ENCODE measurements at places on chromosomes 7 and 10.

DNA sequence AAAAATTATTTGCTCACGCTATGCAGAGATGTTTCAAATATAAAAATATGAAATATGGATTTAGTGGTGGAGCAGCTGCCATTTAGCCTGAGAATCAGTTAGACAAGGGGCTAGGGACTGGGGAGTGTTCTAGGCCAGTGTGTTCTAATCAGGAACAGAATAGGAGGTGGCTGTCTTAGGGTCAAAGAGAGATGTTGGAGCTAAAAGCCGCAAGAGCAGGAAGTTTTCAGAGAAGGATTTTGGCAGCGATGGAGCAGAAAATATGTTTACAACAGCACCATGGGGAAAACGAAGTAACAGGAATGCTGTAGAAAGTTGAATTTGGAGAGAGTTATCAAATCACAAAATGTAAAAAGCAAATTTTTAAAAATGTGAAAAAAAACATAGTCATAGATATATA lies 314.0 kb upstream of the SEMA3A start:
- DNase-seq, result no peak

GRCh38 chr10:89829887-89830269 lies 128.5 kb downstream of the KIF20B start:
- DNase-seq, result no peak

- DNase-seq, result peak; percentile 41
Measured at GRCh38 chr7:38863601-38864291, 45.2 kb downstream of the VPS41 start.

- peak; percentile 96 for DNase-seq
Measured at GRCh38 chr7:30284298-30285066, at the start of gene ZNRF2. TSS of gene ZNRF2 (plus strand) at chr7:30284597. CDS start at chr7:30285358, 761 bp downstream.

GRCh38 chr7:94655848-94656657 lies at the start of gene SGCE:
TSS of gene SGCE (minus strand) at chr7:94656133. CDS start at chr7:94656098, 35 bp downstream.
- peak; percentile 70 for DNase-seq

DNA sequence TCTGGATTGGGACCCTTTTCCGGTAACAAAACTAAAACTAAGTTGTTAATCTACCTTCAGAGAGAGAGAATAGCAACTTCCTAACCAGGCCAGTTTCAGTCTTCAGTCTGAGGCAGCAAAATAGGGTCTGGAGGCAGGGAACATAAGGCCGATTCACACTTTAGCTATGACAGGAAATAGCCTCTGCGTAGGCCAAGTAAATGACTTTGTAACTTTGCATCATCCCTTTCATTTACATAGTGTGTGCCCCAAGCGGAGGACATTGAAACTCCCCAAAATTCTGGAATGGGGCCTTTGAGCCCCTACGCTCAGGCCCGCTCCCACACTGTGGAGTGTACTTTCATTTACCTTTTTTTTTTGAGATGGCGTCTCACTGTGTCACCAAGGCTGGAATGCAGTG lies 1.7 kb upstream of the UPP1 start:
- DNase-seq, result no peak

DNA sequence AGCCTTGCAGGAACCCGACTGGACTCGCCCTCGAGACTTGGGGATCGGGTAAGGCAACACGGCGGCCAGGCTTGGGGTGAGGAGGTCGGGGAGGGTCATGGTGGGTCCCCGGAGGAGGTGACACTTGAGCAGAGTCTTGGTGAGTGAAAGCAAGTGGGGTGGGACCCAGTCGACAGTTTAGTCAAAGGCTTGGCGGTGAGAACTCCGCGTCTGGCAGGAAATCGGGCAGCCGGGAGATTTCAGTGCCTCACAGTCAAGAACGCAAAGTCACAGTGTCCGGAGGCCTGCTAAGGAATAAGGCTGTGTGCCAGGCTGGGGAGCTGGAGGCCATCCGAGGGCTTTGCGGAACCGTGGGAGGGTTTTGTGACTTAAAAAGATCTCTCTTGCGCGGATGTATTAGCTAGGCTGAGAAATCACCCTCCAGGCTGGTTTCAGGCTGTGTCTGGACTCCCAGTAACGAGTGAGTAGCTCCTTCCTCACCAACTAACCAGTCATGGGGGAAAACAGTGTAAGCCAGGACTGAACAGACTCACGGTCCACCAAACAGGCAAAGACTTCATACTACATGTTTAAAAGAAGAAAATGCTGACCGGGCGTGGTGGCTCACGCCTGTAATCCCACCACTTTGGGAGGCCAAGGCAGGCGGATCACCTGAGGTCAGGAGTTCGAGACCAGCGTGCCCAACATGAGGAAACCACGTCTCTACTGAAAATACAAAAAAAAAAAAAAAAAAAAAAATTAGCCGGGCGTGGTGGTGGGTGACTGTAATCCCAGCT lies 613 bp downstream of the AP5Z1 start:
- DNase-seq, result no peak

DNA sequence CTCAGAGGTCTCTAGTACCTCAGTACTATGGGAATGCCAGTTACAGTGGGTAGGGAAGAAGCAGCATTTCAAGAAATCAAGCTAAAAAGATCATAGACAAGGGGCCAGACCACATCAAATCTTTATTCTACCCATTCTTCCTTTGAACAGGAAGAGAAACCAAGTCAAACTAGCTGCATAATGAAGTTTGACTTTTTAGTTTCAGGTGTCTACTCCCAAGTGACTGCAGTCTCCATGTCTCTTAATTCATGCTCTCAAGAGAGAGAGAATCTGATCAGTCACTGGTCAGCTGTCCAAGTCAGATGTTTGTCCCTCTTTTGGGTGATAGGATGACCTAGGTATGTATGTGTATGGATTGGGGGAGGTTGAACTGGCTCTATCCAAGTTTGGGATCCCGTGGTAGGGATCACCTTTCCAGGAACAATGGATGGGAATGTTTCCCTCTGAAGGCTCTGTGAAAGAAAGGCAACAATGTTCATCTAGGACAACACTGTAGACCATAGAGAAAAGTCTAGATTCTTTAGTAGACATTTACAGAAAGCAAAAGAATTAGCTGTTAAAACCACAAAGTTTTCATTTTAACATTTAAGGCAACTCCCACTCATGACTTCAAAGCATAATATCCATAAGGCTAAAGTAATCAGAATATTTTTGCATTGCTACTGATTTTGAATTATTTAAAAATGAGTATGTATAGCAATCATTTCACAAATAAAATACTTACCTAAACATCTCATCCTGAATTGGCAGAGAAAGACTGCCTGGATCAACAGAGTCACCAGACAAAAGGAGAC lies 30.1 kb upstream of the PRTFDC1 start:
- DNase-seq, result no peak

GRCh38 chr10:44312401-44312800 lies 72.5 kb downstream of the CXCL12 start:
- DNase-seq, result no peak

DNA sequence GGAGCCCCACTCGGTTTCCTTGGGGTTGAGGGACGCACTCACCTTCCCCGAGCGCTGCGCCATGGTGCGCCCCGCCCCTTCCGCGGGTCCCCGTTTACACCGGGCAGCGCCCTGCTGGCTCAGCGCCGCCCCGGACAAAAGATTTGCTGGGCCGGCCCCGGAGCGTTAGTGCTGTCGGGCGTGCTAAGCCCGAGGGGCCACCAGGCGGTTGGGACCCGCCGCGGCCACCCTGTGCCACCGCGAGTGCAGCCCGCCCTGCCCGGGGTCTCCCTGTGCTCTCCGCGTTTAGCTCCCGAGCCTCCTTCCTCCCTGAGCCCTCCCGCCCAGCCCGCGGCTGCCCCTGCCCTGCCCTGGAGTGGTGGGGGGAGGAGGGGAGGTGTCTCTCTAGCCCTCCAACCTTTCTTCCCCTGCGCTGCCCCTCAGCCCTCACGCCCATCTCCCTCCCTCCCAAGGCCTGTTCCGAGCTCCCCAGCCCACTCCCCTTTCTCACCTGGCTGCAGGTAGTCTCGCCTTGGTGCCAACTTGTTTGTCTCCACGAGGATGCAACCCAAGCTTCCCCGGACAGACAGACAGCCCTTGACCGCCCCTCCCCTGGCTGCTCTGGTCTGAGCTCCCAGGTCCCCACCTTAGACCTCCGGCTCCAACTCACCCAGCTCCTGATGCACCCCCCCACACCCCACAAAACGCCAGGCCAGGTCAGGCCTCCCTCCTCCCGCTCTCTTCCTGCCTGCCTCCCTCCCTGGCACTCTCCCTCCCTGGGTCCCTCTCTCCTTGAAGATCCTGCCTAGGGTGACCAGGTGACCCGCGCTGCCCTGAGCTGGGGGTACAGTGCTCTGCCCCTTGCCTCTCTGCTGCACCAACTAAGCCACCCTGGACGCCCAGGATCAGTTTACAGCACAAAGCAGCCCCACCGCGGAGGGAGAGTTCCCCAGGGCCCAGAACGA lies at the start of gene CRYGN:
Gene CRYGN (minus strand): TSS at position 287 of the 944 bp plus-strand sequence. CDS start 224 bp downstream, at position 63.
- no peak for DNase-seq

GRCh38 chr7:130695840-130696239 lies 9.5 kb upstream of the TSGA13 start:
- DNase-seq, result peak; percentile 17

DNA sequence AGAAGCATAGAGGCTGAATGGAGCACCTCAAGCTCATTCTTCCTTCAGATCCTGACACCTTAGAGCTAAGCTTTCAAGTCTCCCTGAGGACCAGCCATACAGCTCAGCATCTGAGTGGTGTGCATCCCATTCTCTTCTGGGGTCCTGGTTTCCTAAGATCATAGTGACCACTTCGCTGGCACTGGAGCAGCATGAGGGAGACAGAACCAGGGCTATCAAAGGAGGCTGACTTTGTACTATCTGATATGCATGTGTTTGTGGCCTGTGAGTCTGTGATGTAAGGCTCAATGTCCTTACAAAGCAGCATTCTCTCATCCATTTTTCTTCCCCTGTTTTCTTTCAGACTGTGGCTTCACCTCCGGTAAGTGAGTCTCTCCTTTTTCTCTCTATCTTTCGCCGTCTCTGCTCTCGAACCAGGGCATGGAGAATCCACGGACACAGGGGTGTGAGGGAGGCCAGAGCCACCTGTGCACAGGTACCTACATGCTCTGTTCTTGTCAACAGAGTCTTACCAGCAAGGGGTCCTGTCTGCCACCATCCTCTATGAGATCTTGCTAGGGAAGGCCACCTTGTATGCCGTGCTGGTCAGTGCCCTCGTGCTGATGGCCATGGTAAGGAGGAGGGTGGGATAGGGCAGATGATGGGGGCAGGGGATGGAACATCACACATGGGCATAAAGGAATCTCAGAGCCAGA lies 31.0 kb downstream of the PRSS2 start:
- DNase-seq, result no peak

DNA sequence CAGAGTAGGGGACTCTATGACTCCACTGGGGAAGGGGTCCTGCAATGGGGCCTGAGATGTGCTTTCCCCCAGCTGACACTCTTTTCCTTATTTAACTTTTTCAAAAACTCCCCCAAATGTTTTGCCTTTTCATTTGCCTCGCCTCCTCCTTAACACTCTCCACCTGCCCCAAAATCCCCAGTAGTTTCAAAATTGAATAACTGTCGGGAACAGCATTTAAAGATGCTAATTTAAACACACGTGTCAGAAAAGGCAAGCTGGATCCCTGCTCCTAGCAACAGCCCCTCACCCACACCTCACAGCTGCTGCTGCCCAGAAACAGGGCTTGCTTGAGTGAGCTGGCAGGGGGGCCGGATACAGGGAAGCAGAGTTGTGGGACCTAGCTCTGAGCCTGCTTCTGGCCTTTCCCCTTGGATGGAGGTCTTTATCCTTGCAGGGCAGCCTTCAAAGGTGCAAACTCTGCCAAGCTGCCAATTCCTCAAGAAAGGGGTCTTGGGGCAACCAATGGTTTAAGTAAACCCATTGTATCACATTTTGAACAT lies 115.3 kb downstream of the KCNMA1 start:
- no peak for DNase-seq

DNA sequence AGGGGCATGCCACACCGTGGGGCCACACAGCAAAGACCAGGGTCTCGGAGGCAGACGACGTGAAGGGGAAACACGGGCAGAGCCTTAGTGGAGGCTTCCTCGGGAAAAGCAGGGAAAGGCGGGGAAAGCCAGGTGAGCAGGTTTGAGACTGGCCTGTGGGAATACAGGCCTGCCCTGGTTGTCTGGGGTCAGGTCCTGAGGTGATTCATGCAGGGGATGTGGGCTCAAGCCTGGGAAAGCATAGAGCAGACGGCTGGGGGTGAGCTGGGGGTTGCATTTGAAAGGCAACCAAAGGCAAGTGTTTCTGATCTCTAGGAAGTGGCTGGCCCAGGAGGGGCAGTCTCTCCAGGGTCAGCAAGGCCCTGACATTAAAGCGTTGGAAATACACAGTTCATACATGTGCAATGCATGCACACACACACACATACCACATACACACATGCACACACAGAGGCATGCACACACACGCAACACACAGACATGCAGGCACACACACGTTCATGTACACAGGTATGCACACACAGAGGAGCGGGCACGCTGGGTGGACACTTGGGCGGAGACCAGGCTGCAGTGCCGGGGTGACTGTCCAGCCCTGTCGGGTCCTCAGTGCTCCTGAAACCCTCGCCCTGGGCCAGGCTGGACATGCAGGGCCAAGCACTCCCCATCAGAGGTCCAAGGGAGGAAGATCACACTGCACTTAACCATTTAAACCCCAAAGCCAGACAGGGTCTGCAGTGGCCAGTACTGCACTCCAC lies 51.8 kb downstream of the DPYSL4 start:
- no peak for DNase-seq

- no peak for DNase-seq
Measured at GRCh38 chr10:135132-135600, at the start of gene ZMYND11. TSS of gene ZMYND11 (plus strand) at chr10:135455. CDS start at chr10:180013, 44,558 bp downstream.
